ENCODE measurements at places on chromosomes 16 and 17.

DNA sequence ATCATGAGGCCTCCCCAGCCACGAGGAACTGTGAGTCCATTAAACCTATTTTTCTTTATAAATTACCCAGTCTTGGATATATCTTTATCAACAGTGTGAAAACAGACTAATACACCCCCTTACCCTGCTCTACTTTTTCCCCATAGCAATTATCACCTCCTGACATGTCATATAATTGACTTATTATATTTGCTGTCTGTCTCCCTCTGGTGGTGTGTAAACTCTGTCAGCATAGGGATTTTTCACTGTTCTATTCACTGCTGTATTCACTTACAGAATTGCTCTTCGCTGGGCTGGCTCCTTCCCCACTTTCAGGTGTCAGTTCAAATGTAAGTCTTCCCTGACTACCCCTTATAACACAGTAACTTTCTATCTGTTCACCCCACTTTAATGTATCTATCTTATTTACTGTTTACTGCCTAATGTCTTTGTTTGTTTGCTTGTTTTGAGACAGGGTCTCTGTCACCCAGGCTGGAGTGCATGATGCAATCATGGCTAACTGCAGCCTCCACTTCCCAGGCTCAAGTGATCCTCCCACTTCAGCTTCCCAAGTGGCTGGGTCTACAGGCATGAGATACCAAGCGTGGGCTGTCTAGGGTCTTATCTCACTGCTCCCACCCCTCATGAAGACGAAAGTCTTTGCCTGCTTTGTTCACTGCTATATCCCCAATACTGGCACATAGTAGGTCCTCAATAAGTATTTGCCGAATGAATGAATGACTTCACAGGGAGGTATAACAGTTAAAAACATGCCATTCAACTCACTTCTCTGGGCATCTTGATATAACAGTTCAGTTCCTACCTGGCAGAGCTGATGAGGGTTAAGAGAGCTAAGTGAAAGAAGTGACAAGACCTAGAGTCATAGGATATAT, 52.4 kb upstream of the CDH3 start:
- no peak for DNase-seq

DNA sequence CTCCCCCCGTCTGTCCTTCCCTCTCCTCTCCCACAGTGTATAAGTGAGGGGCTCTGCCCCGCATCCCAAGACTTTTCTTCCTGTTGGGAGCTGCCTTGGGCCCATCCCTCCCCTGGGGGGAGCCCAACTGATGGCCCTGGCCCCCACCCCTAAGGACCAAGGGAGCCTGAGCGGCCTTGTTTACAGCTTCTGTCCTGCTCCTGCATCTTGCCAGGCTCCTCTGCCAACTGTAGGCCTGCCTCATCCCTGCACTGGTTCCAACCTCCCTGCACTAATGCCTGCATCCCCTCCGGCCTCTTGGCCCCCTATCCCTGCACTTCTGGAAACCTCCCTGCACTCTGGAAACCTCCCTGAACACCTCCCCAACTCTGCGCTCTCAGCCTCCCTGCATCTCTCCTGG, 1.4 kb upstream of the PAGR1 start:
- DNase-seq: no peak

- no peak for DNase-seq
Observed at GRCh38 chr16:81495321-81496234, 51.0 kb downstream of the CMIP start.

- DNase-seq: no peak
Observed at GRCh38 chr16:56998352-56998751, 9.0 kb downstream of the NLRC5 start.

- no peak for DNase-seq
Observed at GRCh38 chr17:20299013-20299412, 168.3 kb downstream of the LGALS9B start.

- no peak for DNase-seq
Observed at GRCh38 chr16:51431517-51432241, 280.6 kb upstream of the SALL1 start.

DNA sequence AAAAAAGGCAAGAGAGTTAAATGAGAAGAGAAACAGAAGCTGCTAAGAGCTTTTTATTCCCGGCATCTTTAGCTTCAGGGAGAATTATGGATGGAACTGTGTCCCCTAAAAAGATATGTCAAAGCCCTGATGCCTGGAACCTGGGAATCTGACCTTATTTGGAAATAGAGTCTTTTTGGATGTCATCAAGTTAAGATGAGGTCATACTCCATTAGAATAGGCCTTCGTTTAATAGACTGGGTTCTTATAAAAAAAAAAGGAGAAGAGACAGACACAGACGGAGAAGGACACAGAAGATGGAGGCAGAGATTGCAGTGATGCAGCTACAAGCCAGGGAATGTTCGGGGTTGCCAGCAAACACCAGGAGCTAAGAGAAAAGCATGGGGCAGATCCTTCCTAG, 24.6 kb downstream of the CACNG4 start:
- no peak for DNase-seq

DNA sequence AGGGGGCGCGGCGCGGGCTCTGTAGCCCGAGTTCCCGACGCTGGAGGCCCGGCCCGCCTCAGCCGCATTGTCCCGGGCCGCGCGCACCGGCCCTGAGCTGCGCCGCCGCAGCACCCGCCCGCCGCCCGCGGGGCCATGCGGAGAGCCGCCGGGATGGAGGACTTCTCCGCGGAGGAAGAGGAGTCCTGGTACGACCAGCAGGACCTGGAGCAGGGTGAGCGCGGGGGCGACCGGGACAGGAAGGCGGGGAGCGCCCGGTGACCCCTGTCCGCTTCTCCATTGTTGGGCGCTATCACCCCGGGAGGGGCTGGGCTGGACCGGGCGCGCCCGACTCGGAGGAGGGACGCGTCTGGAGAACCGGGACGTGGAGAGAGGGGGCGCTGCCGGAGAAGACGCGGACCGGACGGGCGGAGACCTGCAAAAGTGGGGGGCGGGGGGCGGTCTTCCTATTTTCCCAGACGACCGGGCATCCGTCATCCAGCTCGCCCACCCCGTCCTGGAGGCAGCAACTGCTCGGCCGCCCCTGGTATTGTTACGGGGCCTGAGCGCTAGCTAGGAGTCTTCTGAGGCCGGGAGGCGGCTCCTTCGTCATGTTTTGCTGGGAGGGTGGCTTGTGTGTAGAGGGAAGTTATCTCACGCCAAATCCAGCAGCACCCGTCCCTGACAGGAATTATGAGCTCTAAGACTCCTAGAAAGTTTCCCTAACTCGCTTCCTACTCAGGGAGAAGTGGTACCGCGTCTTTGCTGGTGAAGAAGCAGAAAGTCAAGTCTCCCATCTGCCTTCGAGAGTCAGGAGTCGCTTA, 678 bp downstream of the CDR2L start:
- peak; percentile 83 for DNase-seq

GRCh38 chr17:65876985-65877384, 314.9 kb downstream of the CEP112 start:
- DNase-seq: no peak

DNA sequence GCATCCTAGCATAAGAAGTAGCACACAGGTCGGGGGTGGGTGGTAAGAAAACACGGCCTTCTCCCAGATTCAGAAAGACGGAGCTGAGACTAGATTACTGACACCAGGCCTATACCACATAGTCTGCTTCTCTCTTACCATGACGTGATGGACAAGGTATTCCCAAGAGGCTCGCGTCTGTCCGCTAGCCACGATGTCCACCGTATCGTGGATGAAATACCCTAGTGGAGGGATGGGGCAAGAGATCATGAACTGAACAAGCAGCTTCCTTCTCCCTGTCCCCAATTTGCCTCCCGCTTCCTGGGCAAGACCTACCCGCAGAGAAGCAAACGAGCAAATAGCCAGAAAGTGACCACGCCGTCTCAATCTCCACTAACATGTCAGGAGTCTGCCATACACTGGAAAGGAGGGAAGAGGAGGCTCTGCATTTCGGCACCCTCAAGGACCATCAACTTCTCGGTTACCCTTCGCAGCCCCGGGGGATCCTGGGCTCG, 820 bp downstream of the TLCD1 start:
- DNase-seq: no peak

DNA sequence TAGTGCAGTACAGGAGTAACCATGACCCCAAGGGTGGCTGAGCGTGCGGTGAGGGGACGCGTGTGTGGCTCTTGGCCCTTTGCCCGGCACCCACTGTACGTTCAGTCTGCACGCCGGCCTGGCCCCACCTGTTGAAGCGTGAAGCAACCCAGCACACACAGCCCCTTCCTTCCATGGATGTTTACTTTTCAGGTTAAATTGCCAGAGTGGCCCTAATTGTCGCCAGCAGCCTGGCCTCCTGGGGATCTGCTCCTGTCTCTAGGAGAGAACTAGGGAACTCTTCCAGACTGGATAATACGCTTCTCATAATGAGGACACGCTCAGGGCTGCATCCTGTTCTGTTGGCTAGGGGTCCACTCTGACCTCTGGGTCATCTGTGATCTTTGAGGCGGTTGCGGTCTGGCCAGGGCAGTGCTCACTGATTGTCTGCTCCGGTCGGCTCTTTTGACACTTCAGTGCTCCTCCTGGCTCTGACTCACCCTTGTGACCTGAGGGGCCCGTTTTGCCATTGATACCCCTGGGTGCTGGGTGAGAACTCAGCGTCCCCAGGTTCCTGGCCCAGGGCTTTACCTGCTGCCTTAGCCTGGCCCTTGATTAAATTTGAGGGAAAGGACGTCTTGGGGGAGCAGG, 27.7 kb downstream of the TPSG1 start:
- no peak for DNase-seq

GRCh38 chr17:7789131-7789530, 44.9 kb upstream of the KDM6B start:
- no peak for DNase-seq

DNA sequence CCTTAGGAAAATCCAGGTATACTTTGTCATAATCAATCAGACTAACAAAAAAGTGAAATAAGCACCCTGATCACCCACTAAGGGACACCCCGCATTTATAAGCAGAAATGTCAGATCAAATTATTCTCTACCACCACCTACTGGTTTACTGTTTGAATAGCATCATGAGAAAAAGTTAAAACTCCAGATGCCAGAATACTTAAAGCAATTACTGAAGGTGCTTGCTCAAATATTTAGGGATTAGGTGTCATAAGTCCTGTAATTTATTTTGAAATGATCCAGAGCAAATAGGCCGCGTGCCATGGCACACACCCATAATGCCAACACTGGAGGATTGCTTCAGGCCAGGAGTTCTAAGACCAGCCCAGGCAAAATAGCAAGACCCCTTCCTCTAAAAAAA, 2.3 kb downstream of the TOP2A start:
- no peak for DNase-seq
